Fibroblast of upper back skin (primary cell): ENCODE measurements at places on chromosomes 13 and 19.

DNA sequence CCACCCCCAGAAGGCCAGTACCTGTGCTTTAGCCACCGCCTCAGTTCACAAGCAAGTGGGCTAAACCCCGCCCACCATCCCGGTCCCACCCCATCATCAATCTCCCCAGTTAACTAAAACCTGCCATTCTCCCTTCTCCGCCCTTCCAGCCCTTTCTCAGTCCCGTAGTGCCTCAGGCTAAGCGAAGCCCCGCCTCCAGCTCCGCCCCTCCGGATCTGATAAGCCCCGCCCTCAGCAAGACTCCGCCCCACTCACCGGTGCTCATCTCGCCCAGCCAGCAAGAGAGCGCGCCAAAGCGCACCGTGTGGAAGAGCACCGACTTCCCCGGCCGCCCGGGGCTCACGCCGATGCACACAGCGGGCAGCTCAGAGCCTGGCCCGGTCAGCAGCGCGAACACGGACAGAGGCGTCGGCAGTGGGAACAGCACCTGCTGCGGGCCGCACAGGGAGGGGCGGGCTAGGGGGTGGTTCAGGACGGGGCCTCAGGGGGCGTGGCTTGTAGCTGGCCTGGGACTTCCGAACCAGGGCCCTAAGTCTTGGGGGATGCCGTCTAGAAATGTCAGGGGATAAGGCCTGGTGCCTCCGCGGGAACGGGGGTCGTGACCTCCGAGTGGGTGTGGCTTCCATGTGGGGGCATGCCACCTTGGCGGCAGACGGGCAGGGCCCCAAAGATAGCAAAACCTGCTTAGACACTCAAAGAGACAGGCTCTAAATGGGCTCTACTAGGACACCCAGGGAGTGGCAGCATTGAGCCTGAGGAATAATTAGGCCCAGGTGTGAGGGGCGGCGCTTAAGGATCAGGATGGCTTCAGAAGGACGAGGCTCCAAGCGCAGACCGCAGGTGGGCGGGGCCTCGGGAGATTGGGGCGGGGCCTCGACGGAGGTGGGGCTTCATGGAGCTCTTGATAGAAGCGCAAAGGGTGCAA, 21.4 kb downstream of the MAP4K1 start:
- no peak for DNase-seq

GRCh38 chr13:35994131-35994966, 136.8 kb downstream of the DCLK1 start:
- peak; percentile 96 for DNase-seq

DNA sequence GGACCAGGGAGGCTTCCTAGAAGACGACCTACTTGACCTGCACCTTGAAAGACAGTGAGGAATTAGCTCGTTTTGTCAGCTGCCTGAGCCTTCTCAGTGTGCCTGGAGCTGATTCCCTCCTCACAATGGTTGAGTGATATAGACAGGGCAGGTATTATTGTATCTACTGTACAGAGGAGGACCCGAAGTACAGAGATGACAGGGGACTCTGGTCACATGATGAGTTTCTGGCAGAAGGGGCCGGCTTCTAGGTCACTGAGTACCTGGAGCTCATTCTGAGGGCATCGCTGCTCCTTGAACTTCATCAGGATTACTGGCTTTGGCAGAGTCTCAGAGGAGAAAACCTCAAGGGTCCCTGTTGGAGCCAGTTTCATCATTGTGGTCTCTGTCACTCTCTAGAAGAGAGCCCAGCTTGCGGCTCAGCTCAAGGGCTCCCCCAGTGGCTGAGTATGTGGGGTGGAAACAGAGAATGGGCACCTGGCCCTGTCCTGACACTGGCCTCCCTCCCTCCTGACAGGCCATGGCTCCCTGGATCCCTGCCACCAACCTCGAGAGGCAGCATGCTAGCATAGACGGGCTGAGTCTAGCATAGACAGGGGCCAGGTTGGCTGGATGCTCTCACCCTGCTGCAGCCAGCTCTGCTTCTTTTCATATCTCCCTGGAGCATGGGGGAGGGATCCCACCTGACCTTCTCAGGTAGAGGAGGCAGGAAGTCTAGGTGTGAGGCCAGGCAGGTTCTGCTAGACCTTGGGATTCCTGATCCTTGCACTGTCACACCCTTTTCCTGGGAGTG, 38.7 kb downstream of the NFIX start:
- peak; percentile 73 for DNase-seq

- no peak for DNase-seq
Measured at GRCh38 chr13:107458269-107458668, 757.1 kb downstream of the LIG4 start.

- DNase-seq = no peak
Measured at GRCh38 chr19:27774827-27775226, 1438.1 kb downstream of the UQCRFS1 start.

DNA sequence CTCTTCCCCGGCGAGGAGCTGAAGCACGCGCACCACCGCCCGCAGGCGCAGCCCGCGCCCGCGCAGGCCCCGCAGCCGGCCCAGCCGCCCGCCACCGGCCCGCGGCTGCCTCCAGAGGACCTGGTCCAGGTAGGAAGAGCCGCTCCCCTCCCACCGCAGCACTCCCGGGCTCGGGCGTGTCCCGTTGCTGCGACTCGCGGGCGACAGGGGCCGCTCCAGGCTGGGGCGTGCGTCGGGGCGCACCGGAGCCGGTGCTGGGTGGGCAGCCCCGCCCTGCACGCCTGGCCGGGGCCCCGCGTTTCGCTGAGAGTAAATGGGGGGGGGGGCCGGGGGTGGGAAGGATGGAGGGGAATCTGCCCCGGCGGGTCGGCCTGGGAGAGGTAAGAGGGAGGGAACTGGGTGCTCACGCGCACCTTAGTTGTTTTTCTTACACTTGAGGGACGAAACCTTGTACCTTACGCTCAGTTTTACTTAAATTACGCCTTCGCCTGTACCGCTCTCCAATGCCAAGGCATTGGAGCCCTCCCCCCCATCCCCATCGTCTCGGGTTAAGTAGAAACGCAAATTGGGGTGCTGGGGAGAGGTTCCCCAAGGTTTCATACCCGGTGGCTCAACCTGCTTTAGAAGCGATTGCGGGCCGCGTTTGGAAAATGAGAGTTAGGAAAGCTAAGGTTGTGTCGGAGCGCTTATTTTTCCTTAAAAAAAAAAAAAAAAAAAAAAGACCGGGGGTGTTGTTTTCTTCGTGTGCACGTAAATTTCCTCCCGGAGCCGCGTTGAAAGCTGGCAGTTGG, 850 bp downstream of the KLF5 start:
- DNase-seq = no peak

DNA sequence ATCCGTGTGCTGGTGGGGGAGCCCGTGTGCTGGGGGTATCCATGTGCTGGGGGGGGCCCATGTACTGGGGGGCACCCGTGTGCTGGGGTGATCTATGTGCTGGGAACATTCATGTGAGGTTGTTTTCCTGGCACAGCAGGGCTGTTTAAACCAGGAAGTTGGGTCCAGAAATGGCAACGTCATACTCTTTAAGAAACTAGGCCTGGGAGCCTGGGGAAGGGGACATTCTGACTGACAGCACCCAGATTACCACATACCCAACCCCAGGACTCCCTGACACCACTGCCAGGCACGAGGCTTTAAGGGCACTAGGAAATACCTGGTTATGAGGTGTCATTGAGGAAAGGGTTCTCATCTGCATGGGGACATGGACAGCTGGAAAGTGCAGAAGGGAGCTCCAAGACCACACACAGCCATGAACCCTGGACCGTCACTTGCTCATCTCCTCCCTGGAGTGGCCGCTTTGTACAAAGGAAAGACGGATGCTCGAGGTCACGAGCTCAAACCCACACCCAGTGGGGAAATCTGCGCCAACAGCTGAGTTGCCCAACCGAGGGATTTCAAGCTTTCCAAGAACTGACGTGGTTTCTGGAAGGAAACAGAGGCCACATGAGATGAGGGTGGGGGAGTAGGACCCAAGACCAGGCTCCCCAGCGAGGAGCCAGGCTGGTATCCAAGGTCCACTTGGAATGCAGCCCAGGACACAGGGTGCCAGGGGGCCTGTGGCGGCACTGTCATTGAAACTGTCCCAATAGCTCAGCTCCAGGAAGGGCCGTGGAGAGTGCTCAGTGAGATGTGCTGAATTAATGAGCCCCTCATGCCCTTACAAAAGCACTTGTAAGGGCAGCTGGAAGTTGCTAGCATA, 40.9 kb downstream of the RAB20 start:
- DNase-seq = no peak

- DNase-seq = no peak
Measured at GRCh38 chr13:71870100-71870499, 3.1 kb upstream of the DACH1 start.

DNA sequence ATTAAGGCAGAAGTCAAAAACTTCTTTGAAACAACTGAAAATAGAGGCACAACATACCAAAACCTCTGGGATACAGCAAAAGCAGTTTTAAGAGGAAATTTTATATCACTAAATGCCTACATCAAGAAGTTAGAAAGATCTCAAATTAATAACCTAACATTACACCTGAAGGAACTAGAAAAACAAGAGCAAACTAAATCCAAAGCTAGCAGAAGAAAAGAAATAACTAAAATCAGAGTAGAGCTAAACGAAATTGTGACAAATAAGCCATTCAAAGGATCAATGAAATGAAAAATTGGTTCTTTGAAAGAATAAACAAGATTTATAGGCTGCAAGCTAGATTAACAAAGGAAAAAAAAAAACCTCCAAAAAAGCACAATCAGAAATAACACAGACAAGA, 2.5 kb upstream of the GPR42 start:
- no peak for DNase-seq

DNA sequence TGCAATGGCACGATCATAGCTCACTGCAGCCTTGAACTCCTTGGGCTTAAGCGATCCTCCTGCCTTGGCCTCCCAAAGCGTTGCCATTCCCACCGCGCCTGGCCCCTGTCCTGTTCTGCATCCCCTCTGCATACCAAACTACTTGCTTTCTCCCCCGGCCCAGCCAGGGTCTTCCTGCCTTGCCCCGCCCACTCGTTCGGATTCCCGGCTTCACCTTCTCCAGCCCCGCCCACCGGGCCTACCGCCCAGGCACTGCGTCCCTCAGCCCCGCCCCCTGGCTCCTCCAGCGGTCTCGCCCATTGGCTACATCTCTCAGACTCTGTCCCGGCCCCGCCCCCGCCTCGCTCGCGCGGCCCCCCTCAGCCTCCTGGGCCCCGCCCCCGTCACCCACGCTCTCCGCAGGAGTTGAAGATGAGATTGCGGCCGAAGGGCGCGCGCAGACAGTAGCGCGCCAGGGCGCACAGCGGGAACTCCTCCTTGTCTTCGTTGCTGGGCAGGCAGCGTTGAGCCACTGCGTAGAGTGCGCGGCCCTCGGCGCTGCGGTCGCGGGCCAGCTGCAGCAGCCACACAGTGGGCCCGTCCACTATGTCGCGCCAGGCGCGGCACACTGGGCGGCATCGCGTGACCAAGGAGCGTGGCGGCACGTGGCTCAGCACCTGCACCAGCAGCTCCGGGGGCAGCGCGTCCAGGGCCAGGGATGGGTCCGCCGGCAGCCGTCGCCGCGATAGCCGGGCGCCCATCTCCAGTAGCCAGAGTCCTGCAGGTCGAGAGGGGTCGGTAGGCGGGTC, 19.0 kb downstream of the MRPS12 start:
- peak; percentile 77 for DNase-seq

- DNase-seq = no peak
Measured at GRCh38 chr19:7417671-7418324, 69.1 kb downstream of the ARHGEF18 start.

GRCh38 chr19:40718774-40719391, 2.0 kb downstream of the ITPKC start:
- no peak for DNase-seq

DNA sequence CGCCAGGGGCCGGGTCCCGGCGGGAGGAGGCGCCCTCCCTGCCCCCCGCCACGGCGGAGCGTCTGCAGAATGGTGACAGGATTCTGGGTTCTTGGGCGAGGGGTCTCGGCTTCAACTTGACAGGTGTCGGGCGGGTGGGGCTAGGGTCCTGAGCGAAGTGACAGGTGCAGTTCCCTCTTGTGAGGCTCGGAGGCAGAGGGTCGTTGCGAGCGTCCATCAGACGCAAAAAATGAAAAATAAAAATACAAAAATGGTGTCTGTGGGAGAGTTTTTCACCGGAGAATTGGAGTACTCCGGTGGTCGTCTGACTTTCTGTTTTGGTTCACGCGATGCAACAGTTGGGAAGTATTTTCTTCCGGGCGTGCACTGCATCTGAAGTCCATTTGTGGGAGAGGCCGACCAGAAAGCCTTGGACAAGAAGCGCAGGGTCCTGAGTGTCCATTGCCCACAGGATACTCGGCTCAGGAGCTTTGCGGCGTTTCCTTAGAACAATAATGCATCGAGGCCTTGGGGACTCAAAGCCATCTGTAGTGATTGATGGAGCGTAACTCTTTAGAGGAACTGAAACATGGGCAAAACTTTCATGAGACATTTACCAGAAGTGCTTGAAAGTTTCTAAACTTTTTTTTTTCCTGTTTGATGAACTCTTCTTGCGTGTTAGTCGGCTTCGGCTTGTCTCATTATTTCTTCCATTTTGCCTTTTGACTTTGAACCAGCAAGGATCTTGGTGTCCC, 759 bp downstream of the RB1 start:
- peak; percentile 35 for DNase-seq

DNA sequence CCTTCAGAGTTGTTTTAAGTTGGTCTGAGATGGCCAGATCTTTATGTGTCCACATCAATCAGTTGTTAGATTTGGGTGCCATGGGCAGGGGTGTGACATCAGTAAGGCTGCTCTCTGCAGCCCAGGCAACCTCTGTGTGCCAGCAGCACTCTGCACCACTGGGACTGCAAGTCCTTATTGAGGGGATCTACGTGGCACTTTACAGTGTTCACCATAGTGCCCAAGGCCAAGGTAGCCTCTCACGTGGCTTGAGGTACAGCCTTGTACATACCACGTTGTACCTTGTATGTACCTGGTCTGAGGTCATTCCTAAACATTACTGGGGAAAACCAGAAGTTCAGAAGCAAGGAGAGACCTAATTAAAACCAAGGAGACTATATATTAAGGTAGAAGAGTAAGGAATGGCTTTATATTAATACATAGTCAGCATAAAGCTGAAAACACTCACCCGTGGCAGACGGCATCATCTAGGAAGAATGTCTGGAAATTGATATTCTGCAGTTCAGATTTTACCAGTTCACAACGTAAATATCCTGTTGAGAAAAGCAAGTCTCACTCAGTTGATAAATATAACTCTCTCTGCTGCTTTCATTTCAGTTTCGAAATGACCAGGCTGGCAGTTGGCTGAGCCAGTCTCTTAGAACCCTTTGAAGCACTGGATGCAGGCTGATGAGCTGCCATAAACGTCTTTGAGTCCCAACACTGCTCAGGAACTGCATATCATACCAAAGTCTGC, 128.8 kb downstream of the ZDHHC20 start:
- no peak for DNase-seq

DNA sequence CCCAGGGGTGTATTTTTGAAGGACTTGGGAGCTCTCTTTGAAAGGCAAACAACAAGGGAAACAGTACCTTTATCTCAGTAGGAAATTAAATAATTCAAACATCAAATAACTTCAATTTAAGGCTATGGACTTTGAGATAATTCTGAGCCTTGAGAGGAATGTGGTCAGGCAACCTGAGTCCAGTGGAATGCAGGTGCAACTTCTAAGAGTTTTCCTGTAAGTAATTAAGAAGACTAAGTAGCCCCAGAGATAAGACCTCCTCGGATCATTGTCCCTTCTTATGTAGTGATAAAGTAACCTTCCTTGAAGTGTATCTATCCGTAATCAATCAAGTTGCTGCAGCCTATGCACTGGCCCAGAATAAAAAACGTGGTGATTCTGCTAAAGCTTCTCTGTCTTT, 29.2 kb downstream of the ZNF701 start:
- no peak for DNase-seq
